ENCODE measurements at places on chromosomes 7 and 10. TPM values are rescaled to one million over a fixed set of nuclear protein-coding genes. Genes with fewer than 3 reads are reported as not detected.

DNA sequence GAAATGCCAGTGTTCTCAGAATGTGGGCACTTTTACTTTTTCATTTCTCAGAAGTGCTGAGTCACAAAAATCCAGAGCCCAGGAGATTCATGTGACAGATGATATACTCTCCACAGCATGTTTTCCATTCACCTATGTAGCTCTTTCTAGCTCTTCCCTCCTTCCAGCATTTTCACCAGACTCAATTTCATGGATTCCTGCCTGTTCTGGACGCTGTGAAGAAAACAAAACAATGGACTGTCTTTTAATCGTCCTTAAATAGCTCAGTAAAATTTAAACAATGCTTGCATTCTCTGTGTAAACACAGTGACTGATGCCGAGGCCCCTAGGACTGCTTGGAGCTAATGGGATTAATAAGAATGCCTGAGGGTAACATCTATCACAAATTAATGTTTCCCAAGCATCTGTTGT lies 25.5 kb downstream of the ZNF713 start:
- H3K36me3 ChIP-seq, result peaks cover 14% of the 10 kb centered on the region
- H3K27ac ChIP-seq, result no peak overlapping the region
- no peak for DNase-seq
- H3K4me3 ChIP-seq, result no peak overlapping the region

- no peaks in the 10 kb centered on the region for H3K36me3 ChIP-seq
- H3K4me3 ChIP-seq, result no peak overlapping the region
- no peaks in the 10 kb centered on the region for H3K27me3 ChIP-seq
- no peaks in the 10 kb centered on the region for H3K4me1 ChIP-seq
- H3K27ac ChIP-seq, result no peak overlapping the region
Measured at GRCh38 chr10:127135844-127136577, 60.4 kb downstream of the INSYN2A start.

GRCh38 chr10:58885686-58886345 lies 290.6 kb upstream of the PHYHIPL start:
- no peaks in the 10 kb centered on the region for H3K36me3 ChIP-seq
- DNase-seq, result no peak
- H3K27me3 ChIP-seq, result peaks cover 2% of the 10 kb centered on the region
- no peak overlapping the region for H3K27ac ChIP-seq

MALRD1 gene
- not detected for total RNA-seq

CALML5 gene
- total RNA-seq, result not detected

DNA sequence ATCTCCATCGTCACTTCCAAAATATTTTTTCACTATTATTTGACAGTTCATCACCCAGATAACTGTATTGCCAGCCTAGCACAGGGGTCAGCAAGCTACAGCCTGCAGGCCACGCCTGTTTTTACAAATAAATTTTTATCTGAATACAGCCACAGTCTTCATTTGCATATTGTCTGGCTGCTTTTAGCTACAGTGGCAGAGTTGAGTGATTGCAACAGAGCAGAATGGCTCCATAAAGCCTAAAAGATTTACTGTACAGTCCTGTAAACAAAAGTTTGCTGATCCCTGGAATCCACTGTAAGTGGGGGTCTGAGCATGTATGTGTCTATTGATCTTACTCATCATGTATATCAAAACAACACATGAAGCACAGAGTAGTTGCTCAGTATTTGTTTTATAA lies 45.9 kb upstream of the GNAI1 start:
- H3K27me3 ChIP-seq, result no peaks in the 10 kb centered on the region
- H3K4me1 ChIP-seq, result no peaks in the 10 kb centered on the region
- no peak for DNase-seq

GRCh38 chr7:7829667-7830066 lies 111.3 kb upstream of the RPA3 start:
- H3K4me1 ChIP-seq, result peaks cover 17% of the 10 kb centered on the region
- H3K27me3 ChIP-seq, result no peaks in the 10 kb centered on the region

DNA sequence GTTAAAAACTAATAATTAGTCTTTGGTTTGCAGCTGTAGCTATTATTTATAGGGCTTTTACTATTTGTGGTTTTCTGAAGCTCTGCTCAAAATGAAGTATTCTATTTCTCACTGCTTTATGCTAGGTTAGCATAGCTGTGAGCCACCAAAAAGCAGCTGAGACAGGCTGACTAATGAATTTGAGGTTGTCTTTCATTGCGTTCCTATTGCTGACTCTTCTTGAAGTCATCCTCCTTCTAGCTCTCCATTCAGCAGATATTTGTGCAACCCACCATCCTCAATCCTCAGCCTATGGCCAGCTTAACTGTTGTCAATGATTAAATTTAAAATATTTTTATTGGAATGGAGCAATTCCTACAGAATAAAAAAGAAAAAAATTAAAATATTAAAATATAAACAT lies 2.1 kb upstream of the RALA start:
- H3K4me1 ChIP-seq, result peaks cover 29% of the 10 kb centered on the region
- no peak for DNase-seq
- no peaks in the 10 kb centered on the region for H3K27me3 ChIP-seq
- H3K36me3 ChIP-seq, result peaks cover 5% of the 10 kb centered on the region

DNA sequence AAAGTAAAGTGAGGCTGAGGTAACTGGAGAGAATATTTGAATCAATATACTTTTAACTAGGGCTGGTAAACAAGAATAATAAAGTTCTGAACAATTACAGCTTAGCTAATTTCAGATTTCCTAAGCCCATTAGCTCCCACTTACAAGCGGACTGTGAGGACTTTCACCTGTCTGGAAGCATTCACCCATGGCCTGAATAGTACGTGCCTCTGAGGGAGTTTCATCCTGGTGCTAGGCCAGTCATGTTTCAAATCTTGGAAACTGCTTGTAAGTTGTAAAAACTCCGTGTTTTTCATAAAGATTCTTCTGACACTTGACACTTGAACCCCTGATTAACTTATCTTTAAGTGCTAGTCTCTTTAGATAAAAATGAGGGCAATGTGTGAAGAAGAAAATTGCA lies 975.2 kb upstream of the GHITM start:
- H3K36me3 ChIP-seq, result no peaks in the 10 kb centered on the region
- no peak overlapping the region for H3K27ac ChIP-seq
- no peaks in the 10 kb centered on the region for H3K4me1 ChIP-seq
- no peak overlapping the region for H3K4me3 ChIP-seq

DNA sequence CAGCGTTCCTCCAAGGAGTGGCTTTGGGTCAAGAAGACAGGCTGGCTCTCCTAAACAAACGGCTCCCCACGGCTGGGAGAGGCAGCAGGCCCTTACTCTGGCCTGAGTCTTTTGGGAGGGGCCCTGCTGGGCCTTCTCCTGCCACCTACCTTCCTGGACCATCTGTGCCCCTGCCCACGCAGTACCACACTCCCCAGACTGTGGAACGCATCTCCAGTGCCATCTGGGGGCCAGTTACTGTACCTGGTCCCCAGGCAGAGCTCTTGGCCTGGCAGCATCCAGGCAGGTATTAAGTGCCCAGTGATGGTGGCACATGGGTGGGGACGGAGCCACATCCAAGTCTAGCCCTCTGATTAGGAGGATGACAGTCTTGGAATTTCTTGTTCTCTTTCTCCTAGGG lies 14.4 kb downstream of the ALKBH4 start:
- DNase-seq, result peak; percentile 63
- H3K27me3 ChIP-seq, result no peaks in the 10 kb centered on the region
- H3K4me3 ChIP-seq, result no peak overlapping the region
- no peak overlapping the region for H3K27ac ChIP-seq
- no peaks in the 10 kb centered on the region for H3K4me1 ChIP-seq
- H3K36me3 ChIP-seq, result peaks cover 2% of the 10 kb centered on the region

GRCh38 chr7:133109816-133110215 lies 27.9 kb upstream of the CHCHD3 start:
- peaks cover 2% of the 10 kb centered on the region for H3K4me1 ChIP-seq
- no peaks in the 10 kb centered on the region for H3K36me3 ChIP-seq
- no peak overlapping the region for H3K27ac ChIP-seq

DNA sequence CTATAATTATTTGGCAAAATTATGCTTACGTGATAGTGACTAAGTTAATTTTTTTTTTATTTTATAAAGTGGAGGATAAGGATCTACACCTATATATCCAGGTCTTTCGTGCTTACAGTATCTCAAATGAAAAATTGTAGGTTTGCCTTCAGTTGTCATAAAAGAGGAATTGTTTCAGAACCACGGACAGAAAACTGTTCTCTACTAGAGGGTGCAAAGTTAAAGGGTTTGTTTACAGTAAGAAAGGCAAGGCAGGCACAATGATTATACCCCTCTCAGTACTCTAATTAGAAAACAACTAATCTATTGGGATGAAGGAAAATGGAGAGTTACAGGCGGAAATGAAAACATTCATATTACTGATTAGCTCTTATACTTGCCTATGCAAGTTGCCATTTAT lies 1.5 kb downstream of the PCLO start:
- H3K36me3 ChIP-seq, result no peaks in the 10 kb centered on the region
- H3K4me1 ChIP-seq, result peaks cover 8% of the 10 kb centered on the region
- H3K27ac ChIP-seq, result no peak overlapping the region

- DNase-seq, result no peak
- no peaks in the 10 kb centered on the region for H3K27me3 ChIP-seq
- no peak overlapping the region for H3K27ac ChIP-seq
- H3K36me3 ChIP-seq, result no peaks in the 10 kb centered on the region
Measured at GRCh38 chr7:47460251-47460989, 121.5 kb downstream of the TNS3 start.

GRCh38 chr7:71385330-71385729 lies 253.4 kb downstream of the GALNT17 start:
- H3K27me3 ChIP-seq, result no peaks in the 10 kb centered on the region
- peaks cover 2% of the 10 kb centered on the region for H3K36me3 ChIP-seq
- no peak overlapping the region for H3K4me3 ChIP-seq
- H3K27ac ChIP-seq, result no peak overlapping the region
- no peak for DNase-seq

- peak; percentile 60 for DNase-seq
- H3K4me1 ChIP-seq, result peaks cover 30% of the 10 kb centered on the region
- peak overlapping the region; percentile 25 for H3K4me3 ChIP-seq
- H3K27me3 ChIP-seq, result no peaks in the 10 kb centered on the region
- peak overlapping the region; percentile 84 for H3K27ac ChIP-seq
Measured at GRCh38 chr10:132158823-132159222, 27.9 kb upstream of the DPYSL4 start.

- H3K27me3 ChIP-seq, result no peaks in the 10 kb centered on the region
- no peak overlapping the region for H3K27ac ChIP-seq
Measured at GRCh38 chr7:84548366-84549365, 354.1 kb upstream of the SEMA3A start.

LRRC18 gene
- total RNA-seq, result not detected

- H3K4me1 ChIP-seq, result peaks cover 2% of the 10 kb centered on the region
- H3K27me3 ChIP-seq, result peaks cover 64% of the 10 kb centered on the region
- no peak overlapping the region for H3K27ac ChIP-seq
Measured at GRCh38 chr10:30039567-30039966, 19.8 kb downstream of the JCAD start.

DNA sequence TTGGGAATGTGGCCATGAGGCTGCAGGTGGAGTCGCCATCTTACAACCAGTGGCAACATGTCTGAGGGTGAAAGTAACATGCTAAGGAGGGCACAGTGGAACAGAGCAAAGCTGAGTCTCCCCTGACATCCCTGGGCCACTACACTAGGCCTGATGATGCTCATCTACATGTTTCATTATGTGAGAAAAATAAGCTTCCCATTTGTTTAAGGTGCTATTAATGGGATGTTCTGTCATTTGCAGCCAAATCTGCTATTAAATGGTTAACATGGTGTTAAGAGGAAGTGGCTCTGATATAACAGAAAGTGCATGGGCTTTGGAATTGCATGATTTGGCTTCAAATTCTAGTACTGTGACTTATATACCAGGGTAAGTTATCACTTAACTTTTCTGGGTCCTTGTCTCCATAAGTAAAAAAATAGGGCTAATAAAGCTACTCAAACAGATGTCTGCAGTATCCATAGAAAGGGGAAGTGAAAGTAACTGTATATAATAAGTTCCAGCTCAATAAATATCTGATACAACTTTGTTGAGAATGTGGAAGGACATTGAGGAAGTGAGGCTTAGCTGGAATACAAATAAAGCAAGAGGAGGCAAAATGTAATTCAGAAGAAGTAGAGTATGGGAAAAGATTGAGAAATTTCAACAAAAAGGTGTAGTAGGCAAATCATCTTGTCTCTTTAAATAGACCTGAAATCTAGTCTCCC lies 158.9 kb downstream of the RTKN2 start:
- DNase-seq, result no peak
- no peak overlapping the region for H3K27ac ChIP-seq
- no peak overlapping the region for H3K4me3 ChIP-seq
- no peaks in the 10 kb centered on the region for H3K36me3 ChIP-seq
- no peaks in the 10 kb centered on the region for H3K27me3 ChIP-seq
- H3K4me1 ChIP-seq, result peaks cover 41% of the 10 kb centered on the region

DNA sequence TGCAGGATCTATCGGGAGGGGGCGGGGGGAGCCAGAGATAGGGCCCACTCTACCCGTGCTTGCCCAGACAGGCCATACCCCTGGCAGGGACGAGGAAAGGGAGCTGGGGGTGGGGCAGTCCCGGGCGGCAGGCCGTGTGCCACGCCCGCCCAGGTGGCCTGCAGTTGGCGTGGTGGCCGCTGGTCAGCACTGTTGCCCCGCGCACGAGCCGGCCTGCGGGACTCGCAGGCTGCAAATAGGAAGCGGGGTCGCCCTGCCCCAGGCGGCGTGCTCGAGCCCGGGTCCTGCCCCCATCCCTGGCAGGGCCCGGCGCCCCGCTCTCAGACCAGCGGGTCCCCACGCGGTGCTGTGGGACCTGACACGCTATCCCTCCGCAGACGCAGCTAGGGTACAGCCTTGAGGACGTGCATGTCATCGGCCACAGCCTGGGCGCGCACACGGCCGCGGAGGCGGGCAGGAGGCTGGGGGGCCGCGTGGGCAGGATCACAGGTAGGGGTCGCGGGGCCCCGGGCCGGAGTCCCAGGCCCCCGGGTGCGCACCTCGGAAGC lies 6.7 kb downstream of the PNLIPRP2 start:
- H3K4me3 ChIP-seq, result no peak overlapping the region
- peaks cover 30% of the 10 kb centered on the region for H3K27me3 ChIP-seq
- H3K36me3 ChIP-seq, result no peaks in the 10 kb centered on the region
- H3K27ac ChIP-seq, result no peak overlapping the region

CDH23 gene
- 1.6 TPM for total RNA-seq

DNA sequence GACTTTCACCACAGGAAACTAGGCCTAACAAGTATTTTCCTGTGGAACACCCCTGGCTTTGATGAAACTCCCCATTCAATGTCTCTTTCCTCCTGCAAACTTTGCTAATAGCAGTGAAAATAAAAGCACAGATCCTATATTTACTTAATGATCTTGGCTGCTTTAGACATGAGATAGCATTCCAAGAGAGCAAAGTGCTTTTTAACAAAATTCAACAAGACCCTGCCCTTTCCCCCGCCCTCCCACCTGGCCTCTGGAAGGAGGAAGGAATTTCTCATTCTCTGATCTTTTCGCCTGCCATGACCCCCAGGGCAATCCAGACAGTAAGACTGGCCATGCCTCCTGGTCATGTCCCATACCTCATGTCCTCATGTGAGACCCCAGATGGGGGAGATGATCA lies 185.7 kb downstream of the KCNMA1 start:
- no peaks in the 10 kb centered on the region for H3K36me3 ChIP-seq
- no peak overlapping the region for H3K27ac ChIP-seq
- DNase-seq, result no peak
- H3K4me1 ChIP-seq, result no peaks in the 10 kb centered on the region

GRCh38 chr10:4998671-4999070 lies 5.0 kb downstream of the AKR1C2 start:
- no peaks in the 10 kb centered on the region for H3K4me1 ChIP-seq
- no peak overlapping the region for H3K27ac ChIP-seq
- no peak for DNase-seq

ZNF736 gene
- total RNA-seq, result 22.7 TPM

- peaks cover 6% of the 10 kb centered on the region for H3K36me3 ChIP-seq
- no peak overlapping the region for H3K4me3 ChIP-seq
- H3K27me3 ChIP-seq, result no peaks in the 10 kb centered on the region
- no peaks in the 10 kb centered on the region for H3K4me1 ChIP-seq
- H3K27ac ChIP-seq, result no peak overlapping the region
- no peak for DNase-seq
Measured at GRCh38 chr7:33639552-33640197, 265.7 kb upstream of the BMPER start.

Data from activated naive CD4-positive, alpha-beta T cell treated with anti-CD3 and anti-CD28 coated beads for 36 hours (primary cell).